ENCODE measurements at places on chromosomes 3 and 15.

DNA sequence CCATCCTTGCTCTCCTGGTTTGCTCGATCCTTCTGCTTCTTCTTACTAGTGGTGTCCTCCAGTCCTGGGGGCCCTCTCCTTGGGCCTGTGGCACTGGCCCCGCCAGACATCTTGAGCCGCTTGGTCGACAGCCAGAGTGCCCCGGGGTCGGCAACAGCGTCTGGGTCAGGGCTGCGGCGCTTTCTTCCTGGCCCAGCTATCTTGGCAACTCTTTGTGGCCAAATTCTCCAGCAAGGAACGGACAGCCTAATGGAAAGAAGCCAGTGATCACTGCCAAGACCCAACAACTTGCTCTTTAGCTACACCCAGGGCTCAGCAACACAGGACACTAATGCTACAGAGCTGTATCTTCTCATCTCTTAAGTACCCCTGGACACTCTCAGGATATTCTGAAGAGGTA lies 1.6 kb downstream of the USP19 start:
- no peak for DNase-seq

GRCh38 chr3:169722724-169723123 lies 42.1 kb downstream of the TERC start:
- no peak for DNase-seq

DNA sequence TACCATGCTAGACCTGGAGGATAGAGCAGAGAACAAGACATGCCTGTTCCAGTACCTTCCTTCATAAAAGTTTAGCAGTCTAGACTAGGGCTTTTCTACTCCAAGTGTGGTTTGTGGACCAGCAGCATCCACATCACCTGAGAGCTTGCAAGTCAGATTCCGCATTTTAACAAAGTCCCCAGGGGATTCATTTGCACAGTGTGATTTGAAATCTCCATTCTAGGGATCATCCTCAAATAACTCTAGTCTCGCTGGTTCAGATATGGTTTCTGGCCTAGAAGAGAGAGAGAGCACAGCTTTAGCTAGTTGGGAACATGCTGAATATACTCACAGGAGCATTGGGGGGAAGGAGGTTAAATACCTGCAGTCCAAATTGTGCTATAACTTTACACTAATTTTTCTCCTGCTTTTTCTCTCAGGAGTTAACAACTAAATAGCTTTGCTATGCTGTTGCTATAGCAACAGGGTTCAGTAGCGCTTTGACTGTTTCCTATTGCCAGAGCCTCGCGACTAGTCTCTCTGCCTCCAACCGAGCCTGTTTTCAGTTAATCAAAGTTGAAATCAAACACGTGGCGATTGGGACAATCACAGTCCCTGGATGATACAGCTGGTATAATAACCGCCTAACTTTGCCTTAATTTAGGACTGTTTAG lies 64.0 kb upstream of the RASGRF1 start:
- no peak for DNase-seq

- DNase-seq = no peak
Measured at GRCh38 chr15:58598829-58599210, 150.7 kb downstream of the ADAM10 start.

DNA sequence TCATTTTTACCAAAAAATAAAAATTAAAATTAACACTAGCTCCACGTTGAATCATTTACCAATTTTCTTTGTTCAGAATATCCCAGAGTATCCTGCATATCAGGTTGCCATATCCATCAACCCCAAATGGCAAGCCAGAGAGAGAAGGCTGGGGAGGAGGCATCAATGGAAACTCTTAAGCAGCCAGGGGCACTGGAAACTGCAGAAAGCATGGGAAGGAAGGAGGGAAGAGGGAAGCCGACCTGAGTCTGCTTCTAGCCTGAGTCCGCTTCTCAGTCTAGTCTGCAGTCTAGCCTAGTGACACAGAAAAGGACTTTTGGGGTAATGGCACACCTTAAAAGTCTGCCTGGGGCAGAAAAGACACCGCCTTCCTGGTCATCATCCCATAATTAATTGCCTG lies 1.6 kb upstream of the MTHFS start:
- DNase-seq = no peak

- no peak for DNase-seq
Measured at GRCh38 chr3:18618723-18619122, 193.6 kb upstream of the SATB1 start.

Measured in posterior cingulate gyrus (tissue), 11 donors.